Endothelial cell (in vitro differentiated cells): ENCODE measurements at places on chromosomes 6 and 20. TPM values are rescaled to one million over a fixed set of nuclear protein-coding genes. Genes with fewer than 3 reads are reported as not detected.

The FKBP1C gene
- total RNA-seq, result 1.0 TPM

The ORC3 gene
- 22.5 TPM for total RNA-seq

DNA sequence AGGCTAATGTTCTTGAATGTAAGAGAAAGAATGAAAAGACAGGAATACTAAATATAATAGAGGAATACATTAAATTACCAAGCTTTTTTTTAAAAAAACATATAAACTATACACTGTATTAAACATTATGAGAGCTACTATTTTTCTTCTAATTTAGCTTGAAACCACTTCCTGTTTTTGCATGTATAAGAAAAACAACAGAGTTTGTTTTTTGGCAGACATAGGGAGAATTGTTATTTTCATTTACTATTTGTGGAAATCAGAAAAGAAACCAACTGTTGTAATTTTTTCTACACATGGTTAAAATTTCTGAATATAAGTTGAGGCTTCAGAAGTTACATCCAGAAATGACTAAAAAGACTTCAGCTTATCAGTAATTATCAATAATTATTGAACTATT lies 991.8 kb upstream of the GJE1 start:
- DNase-seq, result no peak

DNA sequence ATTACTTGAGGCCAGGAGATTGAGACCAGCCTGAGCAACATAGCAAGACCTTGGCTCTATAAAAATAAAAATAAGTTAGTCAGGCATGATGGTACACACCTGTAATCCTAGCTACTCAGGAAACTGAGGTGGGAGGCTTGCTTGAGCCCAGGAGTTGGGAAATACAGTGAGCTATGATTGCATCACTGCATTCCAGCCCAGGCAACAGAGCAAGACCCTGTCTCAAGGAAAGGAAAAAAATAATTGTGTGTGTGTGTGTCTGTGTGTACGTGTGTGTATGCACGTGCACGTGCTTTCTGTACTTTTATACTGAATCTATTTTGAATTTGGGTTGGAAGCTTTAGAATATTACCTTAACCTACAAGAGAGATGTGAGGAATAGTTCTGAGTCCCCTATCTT lies 58.9 kb downstream of the KIZ start:
- no peak for DNase-seq

- no peak for DNase-seq
Measured at GRCh38 chr6:134254118-134254517, 63.8 kb downstream of the SGK1 start.

- DNase-seq, result no peak
Measured at GRCh38 chr6:14108571-14109410, 8.8 kb upstream of the CD83 start.

DNA sequence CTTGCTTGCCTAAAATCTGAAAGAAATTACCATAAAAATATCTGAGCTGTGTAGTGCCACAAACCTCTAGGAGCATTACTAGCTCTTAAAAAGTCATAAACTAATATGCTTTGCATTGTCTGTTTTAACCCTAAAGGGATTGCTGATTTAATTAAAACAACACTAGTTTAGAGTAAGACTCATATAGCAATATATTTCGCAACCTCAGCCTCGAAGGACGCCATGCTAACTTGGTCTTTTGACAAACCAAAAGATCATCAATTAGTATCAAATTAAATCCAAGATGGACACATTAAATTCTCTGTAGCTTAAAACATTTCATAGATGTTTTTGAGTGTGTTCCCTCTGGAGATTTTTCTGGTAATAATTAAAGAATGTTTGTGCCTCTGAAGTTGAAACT lies 74.8 kb upstream of the KCNQ5 start:
- DNase-seq, result no peak

GRCh38 chr6:20415712-20416454 lies 14.2 kb downstream of the E2F3 start:
- DNase-seq, result no peak

The TCFL5 gene
- 30.9 TPM for total RNA-seq

GRCh38 chr20:23167431-23167830 lies 81.3 kb upstream of the CD93 start:
- no peak for DNase-seq

The FOXC1 gene
- total RNA-seq, result 112 TPM

The DLL1 gene
- 59.5 TPM for total RNA-seq

The PPP1R10 gene
- 75.8 TPM for total RNA-seq

- DNase-seq, result no peak
Measured at GRCh38 chr6:40579101-40579500, 8.1 kb downstream of the LRFN2 start.

DNA sequence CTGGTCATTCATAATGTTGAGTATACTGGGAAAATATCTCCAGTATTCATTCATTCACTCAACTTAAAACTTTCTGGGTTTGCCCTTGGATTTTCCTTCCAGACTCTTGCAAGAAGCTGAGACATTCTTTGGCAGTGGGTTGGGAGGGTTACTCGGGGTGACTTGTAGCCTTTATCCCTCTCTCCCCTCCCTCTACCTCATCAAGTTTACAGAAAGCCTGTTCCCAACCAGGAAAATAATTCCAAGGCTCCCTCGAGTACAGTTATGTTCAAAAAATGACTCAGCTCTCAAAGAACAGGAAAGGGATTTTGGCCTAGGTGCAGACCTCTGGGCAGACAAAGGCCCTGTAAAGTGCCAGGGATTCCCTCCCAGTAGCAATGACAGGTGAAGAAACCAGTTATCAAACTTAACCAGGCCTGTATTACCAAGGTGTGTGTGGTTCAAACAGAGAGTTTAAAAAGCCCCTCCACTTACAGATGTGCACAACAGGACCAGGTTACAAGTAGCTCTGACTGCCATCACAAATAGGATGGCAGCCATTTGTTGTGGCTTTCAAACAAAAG lies 22.2 kb downstream of the FKBP1A start:
- no peak for DNase-seq

DNA sequence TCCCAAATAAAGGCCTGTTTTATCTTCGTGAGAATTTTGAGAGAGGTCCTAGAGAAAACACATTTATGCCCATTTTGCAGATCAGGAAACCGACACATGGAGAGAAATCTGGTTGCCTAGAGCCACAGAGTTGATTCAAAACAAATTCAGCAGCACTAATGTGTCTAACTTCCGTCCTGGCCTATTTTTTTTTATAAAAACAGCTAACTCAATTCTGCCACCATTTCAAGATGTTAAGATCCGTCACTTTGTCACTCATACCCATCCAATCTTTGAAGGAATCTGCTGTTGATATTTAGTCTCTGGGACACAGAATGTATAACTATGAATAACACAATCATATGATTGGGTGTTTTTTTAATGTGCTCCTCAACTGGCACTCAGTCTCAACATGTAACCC lies 611.1 kb upstream of the ARID1B start:
- no peak for DNase-seq

The MOCS3 gene
- 6.3 TPM for total RNA-seq

The TBXT gene
- total RNA-seq, result 44.8 TPM

The TRIM31 gene
- not detected for total RNA-seq
